ENCODE measurements at places on chromosomes 7 and 10.

GRCh38 chr7:37550872-37551271 is 102.2 kb upstream of the ELMO1 start:
- DNase-seq: no peak

DNA sequence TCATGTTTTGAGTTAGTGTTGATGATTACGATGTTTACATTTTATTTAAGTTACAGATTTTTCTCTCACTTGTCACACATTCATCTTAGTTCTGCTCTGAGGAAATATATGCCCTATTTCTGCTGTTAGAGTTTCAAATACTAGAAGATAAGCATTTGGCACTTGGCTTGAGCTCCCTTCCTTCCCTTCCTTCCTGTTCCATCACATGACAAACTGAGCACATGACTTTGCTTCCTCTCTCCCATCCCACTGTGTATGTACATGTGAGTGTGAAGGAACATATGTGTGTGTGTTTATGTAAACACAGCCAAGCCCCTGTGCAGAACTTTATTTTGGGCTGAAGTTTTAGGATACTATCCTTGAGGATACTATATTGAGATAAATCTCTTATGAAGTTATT is 795.9 kb upstream of the IGFBP3 start:
- DNase-seq: no peak

GRCh38 chr7:71972534-71972933 is 439.6 kb downstream of the CALN1 start:
- no peak for DNase-seq

GRCh38 chr7:107917763-107918651 is 27.0 kb downstream of the DLD start:
- DNase-seq: no peak

GRCh38 chr10:124221356-124222317 is 128.2 kb upstream of the CHST15 start:
- DNase-seq: no peak

- no peak for DNase-seq
Observed at GRCh38 chr10:100519311-100520051, at the start of gene SEC31B. Gene SEC31B (minus strand): TSS chr10:100519861. CDS start chr10:100516952, 2,909 bp downstream.
